ENCODE measurements at places on chromosomes 1 and 21.

DNA sequence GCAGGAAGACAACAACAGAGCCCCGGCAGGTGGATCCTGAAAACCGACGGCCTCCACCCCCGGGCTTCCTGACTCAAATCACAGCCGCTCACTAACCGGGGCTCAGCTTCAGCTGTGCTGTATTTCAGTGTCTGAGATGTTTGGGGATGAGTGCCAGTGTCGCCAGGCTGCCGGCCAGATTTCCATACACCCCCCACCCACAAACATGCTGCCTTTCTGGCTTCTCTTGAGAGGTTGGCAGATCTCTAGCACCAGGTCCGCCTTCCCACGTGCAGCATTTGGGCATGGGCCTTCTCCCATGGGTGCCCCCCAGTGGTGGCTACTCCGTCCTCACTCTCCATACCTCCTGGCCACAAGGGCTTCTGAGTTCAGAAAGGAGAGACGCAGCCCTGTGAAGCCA is 34.8 kb downstream of the KCNAB2 start:
- DNase-seq, result no peak

DNA sequence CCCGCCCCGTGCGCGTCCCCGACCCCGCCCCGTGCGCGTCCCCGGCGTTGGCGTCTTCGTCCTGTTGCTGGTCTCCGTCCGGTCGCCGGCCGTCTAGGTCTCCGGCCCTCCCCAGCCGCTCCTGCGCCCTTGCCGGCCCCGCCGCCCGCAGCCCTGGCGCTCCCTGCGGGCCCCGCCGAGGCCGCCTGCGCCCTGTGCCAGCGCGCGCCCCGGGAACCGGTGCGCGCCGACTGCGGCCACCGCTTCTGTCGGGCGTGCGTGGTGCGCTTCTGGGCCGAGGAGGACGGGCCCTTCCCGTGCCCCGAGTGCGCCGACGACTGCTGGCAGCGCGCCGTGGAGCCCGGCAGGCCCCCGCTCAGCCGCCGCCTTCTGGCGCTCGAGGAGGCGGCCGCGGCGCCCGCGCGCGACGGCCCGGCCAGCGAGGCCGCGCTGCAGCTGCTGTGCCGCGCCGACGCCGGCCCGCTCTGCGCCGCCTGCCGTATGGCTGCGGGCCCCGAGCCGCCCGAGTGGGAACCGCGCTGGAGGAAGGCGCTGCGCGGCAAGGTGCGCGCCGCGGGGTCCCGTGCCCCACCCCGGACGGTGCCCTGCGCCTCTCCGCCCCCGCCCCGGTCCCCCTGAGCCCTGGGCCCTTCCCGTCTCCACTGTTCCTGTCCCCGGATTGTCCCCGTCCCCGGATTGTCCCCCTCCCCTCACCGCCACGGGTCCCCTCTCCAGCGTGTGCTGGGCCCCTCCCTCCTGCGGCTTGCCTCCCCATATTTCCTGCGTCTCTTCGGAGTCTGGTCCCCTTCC is at the start of gene RNF187:
RNF187 (plus strand) TSS at position 47 of the 789 bp plus-strand sequence.
- no peak for DNase-seq

- no peak for DNase-seq
These were observed 137.0 kb downstream of the BRINP2 start for GRCh38 chr1:177307771-177308170.

GRCh38 chr1:75559136-75559535 is 51.8 kb downstream of the SLC44A5 start:
- no peak for DNase-seq

- no peak for DNase-seq
These were observed 37.0 kb upstream of the PARP1 start for GRCh38 chr1:226444901-226445300.

Data from spinal cord (tissue), 10 donors.